ENCODE measurements at places on chromosomes 7 and 10.

GRCh38 chr10:29186221-29186620 lies 102.6 kb upstream of the LYZL1 start:
- DNase-seq: no peak

DNA sequence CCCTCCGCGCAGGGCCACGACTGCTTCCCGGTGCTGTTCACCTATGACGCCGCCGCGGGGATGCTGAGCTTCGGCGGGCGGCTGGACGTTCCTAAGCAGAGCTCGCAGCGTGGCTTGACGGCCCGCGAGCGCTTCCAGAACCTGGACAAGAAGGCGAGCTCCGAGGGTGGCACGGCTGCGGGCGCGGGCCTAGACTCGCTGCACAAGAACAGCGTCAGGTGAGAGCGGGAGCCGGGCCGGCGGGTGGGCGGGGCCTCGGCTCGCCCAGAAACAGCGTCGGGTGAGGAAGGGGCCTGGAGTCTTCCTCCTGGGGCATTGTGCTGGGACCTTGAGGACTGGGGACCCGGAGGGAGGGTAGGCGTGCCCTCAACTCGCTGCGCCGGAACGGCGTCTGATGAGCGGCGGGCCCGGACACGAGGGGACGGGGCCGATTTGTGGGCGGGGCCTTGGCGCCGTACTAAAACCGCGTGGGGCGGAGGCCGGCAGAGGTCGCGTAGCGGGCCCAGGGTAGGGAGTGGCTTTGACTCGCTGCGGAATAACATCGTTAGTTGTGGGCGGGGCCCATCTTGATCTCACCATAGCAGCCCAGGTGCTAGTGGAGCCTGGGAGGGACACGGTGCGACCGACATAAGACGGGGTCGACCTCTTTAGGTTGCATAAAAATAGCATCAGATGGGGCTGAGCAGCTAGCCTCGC lies 15.6 kb downstream of the PDAP1 start:
- no peak for DNase-seq

DNA sequence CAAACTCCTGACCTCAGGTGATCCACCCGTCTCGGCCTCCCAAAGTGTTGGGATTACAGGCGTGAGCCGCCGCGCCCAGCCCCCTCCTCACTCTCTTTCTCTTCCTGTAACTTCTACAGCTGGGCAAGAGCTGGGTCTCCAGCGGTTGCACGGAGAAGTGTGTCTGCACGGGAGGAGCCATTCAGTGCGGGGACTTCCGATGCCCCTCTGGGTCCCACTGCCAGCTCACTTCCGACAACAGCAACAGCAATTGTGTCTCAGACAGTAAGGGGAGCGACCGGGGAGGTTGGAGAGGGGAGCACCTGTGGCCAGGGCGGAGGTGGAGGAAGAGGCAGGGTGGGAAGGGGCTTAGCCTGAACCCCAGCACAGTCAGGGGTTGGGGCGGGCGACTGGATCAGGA lies 41.4 kb downstream of the EPHB4 start:
- DNase-seq: no peak

DNA sequence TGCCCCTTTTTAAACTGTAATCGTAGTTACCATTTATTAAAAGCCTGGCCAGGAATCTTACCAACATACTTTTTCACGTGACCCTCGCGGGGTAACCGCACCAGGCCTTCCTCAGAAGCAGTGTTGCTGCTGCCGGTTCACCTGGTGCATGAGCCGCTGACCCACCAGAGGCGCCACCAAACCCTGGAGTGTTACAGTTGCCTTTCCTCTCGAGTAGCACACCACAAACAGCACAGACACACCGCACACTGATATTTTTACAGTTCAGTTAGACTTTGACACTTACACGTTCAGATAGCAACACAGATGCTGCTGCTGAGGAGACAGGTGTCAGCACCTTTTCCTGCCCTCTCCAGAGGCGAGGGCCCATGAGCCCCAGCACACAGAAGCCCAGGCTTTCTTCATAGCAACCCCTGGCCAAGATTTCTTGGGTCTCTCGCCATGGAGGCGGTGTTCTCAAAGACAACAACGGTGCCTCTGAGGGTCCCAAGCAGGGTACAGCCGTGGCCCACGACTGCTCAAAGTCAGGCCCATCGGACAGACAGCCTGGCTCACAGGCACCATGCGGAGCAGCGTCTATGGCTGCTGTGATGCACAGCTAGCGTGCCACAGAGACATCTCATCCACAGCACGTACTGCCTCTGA lies 123.1 kb downstream of the DIP2C start:
- DNase-seq: no peak

DNA sequence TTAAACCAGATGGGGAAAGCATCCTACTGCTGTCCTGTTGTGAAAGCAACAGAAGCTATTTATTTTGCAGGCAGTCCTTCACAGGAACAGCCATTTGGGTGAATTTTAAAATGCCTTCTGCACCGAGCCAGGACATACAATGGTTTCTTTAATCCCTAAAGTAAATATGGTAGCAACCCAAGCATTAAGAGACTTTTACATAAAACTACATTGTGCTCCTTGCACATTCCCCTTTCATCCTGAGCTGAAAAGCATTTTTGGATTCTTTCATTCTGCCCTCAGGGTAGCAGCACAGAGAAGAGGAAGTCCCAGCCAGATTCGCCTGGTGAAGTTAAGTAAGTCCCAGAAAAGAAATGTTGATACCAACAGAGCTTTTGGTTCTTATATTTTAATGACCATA lies 84.0 kb upstream of the FAM3C start:
- DNase-seq: peak; percentile 35

Data from midbrain (tissue), 1 donor.